Keratinocyte (primary cell): ENCODE measurements at places on chromosomes 3 and 15.

- no peak for DNase-seq
Observed at GRCh38 chr3:24259901-24260512, 234.6 kb downstream of the THRB start.

DNA sequence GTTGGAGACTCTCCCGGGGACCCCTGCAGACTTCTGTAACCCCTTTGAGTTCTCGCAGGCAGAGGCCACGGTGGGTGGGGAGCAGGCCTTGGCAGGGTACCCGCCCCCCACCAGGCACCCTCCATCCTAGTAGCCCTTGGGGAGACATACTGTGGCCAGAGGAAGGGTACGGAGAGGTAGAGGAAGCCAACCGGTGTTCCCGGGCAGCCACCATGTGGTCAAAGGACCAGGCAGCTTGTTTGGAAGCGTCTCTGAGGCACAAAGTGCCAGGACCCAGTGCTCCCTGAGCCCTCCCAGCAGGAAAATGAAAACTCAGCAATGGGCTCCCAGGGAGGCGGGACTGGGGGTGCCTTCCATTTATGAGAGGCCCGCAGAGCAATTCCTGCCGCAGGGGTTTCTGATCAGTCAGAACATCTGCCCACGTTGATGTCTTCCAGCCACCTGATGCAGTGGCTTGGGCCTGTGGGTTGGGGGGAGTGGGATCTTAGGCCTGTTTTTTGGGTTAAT lies 53.0 kb upstream of the CGNL1 start:
- DNase-seq = no peak

DNA sequence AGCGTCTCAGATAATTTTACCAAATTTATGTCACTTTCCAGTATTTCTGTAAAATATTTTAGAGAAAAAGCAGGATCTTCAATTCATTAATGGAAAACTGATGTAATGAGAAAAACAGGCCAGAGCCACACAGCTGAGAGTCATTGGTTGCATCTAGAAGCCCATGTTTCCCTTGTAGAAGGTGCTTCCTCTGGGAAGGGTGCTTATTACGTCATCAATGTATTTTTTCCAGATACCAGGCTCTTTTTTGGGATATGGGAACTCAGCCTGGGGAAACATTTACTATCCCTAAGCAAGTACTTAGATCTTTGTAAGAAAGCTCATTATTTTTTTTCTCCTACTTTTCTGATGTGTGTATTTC lies 89.1 kb upstream of the PHLDB2 start:
- no peak for DNase-seq

GRCh38 chr15:48563934-48564333 lies 81.6 kb downstream of the FBN1 start:
- no peak for DNase-seq

DNA sequence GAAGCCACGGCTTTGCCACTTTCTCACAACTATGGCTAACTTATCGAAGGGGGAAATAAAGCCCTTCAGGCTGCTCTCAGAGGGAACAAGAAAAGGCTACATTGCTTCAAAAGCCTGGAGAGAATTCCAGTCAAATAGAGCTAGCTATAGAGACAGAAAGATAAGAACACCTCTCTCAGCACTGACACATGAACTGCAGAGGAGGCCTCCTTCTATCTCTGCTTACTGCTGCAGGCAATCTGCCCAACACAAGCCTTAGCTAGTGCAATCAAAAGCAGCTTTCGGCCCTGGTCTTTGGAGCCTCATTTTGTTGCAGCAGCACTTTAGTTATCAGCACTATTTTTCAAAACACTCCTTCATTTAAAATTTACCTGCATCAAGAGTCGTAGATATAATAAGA lies 118.4 kb upstream of the ROBO1 start:
- DNase-seq = no peak

GRCh38 chr3:139559541-139559940 lies 20.0 kb upstream of the RBP1 start:
- no peak for DNase-seq

DNA sequence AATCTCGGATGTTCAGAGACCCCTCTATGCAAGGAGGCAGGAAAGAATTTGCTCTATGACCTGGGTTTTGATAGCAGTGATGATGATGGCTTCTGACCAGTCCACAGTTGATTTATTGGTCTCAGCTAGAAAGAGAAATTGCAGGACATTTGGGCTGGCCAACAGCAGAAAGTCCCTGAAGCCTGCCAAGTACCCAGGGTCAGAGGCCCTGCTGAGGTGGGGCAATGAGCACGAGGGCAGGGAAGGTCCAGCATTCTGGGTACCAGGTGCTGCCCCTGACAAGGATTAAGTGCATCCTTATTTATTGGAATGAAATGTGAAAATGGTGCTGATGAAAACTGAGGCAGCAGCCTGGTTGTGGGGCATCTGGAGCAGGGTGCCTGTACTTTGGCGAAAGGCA lies 19.8 kb downstream of the C3orf62 start:
- DNase-seq = no peak

GRCh38 chr15:32651229-32651837 lies 9.8 kb downstream of the SCG5 start:
- DNase-seq = peak; percentile 56

DNA sequence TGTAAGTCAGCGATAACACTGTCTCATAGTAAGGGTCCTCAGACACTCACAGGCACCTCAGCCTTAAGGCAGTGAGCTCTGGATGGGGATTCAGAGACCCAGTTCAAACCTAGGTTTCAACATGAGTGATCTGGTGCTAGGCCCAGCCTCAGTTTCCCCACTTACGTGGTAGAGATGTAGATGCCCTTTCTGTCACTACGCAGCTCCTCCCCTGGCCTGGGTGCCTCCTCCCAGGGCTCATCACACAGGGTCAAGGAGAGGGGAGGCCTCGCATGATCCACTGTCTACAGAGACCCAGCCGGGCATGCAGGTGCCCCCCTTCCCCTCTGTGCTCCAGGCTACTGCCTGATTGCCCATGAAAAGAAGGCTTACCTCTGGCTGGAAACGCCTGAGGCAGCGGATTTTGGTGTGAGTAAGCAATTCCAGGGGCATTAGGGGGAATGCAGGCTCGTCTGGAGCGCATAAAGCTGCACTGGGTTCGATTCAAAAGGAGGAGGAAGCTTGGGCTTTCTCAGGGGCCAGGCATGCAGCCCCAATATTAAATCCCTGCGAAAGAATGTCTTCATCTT lies 69.8 kb upstream of the ANKRD34C start:
- DNase-seq = no peak

- DNase-seq = peak; percentile 93
Observed at GRCh38 chr3:134348524-134348923, 25.7 kb downstream of the AMOTL2 start.

- DNase-seq = no peak
Observed at GRCh38 chr3:183498634-183499033, 56.9 kb downstream of the KLHL6 start.

- DNase-seq = no peak
Observed at GRCh38 chr3:42639192-42639591, 14.3 kb upstream of the ZBTB47 start.

DNA sequence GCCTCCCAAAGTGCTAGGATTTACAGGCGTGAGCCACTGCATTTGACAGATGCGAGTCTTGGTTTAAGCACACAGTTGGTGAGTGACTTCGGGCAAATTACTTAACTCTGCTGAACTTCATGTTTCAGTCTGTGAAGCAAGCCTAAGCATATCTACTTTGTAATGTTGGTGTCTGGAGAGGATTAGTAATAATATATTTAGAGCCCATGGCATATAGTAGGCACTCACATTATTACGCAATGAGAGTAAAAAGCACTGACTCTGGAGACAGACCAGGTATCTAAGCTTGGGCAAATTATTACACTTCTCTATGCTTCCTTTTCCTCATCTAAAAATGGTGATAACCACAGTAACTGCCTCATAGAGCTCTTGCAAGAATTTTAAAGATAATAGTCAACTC lies 208.7 kb upstream of the P2RY1 start:
- DNase-seq = no peak

DNA sequence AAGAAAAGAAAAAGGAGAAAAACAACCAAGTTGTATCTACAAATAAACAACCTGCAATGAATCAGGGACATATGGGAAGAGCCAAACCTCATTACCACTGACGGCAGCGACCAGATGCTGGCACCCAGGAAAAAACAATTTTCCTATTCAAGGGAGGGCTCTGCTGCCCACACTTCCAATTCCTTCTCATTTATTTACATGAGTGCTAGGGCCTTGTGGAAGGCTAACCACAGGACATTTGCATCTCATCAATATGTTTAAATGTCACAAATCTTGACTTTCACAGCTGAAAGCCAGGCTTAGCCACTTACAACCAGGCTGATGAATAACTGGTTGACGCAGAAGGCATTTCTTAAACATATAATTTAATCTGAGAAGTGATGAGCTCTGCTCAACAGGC lies 36.0 kb downstream of the RFTN1 start:
- no peak for DNase-seq

- DNase-seq = no peak
Observed at GRCh38 chr3:194206320-194206719, 70.4 kb downstream of the HES1 start.

- no peak for DNase-seq
Observed at GRCh38 chr3:12142476-12142875, 16.2 kb downstream of the TIMP4 start.

DNA sequence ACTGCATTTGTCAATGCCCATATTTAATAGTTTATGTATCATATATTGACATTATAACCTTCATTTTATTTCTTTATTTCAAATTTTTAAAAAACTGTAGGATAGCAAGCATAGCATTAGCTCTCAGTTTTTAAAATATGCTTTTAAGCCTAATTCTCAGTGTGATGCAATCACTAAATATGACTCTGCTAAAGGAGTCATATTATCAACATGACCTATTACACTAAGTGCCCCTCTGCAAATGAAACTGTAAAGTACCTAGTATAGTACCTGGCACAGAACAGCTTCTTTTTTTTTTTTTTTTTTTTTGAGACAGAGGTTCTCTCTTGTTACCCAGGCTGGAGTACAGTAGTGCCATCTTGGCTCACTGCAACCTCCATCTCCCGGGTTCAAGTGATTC lies 179.4 kb upstream of the CGNL1 start:
- DNase-seq = no peak

GRCh38 chr15:51227940-51228732 lies 110.3 kb downstream of the CYP19A1 start:
- DNase-seq = peak; percentile 23

DNA sequence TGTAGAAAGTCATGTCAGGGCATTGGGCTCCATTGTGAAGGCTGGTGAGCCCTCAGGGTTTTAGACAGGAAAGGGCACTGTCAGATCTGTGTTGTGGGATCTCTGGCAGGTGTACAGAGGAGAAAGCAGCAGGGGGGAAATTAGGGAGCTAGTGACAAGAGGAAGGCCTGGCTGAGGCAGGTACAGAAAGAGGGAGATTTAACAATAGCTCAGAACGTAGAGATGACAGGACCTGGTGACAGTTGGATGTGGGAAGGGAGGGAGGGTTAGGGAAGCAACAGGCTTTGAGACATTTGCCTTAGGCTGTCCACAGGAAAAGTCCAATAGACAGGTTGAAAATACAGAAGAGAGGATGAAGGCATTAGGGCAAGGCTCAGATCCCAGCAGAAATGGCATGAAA lies 288.1 kb downstream of the EPHB1 start:
- no peak for DNase-seq

DNA sequence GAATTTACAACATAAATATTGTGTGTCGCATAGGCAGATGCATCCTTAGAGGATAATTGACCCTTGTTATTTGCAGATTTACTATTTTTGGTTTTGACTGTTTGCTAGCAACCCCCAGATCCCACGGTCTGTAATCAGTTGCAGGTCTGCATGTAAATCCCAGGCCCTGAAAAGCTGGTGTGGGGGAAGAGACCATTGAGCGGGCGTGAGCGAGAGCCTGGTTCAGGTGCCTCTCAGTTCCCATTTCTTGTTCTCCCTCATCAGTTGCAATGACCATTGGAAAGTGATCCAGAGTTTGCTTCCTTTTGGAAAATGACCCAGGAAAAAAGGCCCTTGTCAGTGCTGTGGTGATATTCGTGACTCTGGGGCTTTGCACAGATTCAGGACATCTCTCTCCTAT lies 238.9 kb downstream of the UACA start:
- no peak for DNase-seq

GRCh38 chr3:84922682-84923081 lies 36.1 kb upstream of the CADM2 start:
- DNase-seq = no peak

DNA sequence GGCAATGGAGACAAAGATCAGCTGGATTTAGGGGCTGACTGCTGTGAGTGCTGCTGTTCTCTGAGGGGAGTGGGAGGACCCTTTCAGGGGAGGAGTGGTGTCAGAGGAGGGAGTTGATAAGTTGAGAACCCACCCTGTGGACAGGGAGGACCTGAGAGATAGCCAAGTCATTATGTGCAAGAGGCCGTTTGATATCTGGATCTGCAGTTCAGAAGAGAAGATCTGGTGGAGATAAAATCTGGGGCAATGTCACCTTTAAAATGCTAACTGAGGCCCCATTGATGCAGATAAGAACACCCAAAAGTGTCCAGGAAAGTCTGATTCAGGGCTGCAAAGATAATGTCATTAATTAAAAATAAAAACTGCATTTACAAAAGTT lies 256.1 kb upstream of the HES1 start:
- DNase-seq = no peak

GRCh38 chr15:28915041-28915810 lies 29.5 kb downstream of the APBA2 start:
- no peak for DNase-seq

GRCh38 chr3:39804951-39805350 lies 4.5 kb upstream of the MYRIP start:
- no peak for DNase-seq

GRCh38 chr3:133268726-133269134 lies 131.1 kb upstream of the BFSP2 start:
- no peak for DNase-seq
